ENCODE measurements at places on chromosomes 12 and 14.

GRCh38 chr12:2003676-2004112 is 563 bp downstream of the DCP1B start:
- no peak for DNase-seq

GRCh38 chr14:67668559-67668958 is 5.9 kb downstream of the VTI1B start:
- DNase-seq: no peak

GRCh38 chr12:57731411-57732080 is 7.0 kb downstream of the AGAP2 start:
- DNase-seq: no peak

DNA sequence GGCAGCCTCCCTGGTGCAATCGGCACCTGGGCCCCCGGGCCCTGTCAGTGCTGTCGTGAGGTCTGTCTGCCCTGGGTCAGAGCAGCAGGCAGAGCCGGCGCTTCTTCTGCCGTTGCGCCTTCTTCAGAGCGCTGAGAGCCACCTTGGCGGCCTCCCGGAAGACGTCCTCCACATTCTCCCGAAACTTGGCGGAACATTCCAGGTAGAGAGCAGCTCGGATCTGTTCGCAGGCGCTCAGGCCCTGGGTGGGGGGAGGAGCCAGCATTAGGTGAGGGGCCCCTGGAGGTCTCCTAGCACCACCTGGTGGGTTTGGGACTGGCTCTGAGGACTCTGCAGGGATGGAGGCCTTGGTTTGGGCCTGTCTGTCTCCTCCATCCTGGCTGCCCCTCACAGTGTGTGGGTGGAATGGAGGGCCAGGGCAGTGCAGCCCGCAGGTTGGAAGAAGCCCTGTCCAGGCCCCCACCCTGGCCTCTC is 14.0 kb downstream of the RHOF start:
- no peak for DNase-seq

GRCh38 chr14:66802962-66803361 is 295.0 kb downstream of the GPHN start:
- no peak for DNase-seq

GRCh38 chr12:1130164-1130563 is 139.1 kb downstream of the ERC1 start:
- DNase-seq: no peak

DNA sequence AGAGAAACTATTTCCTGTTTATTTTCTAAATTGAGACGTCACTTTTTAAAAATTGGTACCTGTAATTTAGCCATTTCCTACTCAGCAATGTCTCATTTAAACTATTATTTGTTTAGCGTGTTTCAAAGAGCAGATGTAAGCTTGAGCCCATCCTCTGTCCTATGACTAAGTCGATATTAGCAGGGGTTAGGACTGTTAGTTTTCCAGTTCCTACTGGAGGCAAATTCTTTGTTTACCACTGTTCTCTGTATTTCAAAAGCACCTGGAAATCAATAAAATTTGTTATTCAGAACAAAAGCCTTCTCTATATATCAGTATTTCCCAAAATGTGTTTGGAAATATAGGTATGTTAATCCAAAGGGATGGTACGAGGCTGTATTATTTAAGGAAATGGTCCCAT is 42.4 kb downstream of the MDM2 start:
- DNase-seq: no peak

GRCh38 chr12:15206831-15207389 is 14.3 kb downstream of the RERG start:
- no peak for DNase-seq

GRCh38 chr12:94648578-94648977 is 1.8 kb downstream of the TMCC3 start:
- DNase-seq: no peak

DNA sequence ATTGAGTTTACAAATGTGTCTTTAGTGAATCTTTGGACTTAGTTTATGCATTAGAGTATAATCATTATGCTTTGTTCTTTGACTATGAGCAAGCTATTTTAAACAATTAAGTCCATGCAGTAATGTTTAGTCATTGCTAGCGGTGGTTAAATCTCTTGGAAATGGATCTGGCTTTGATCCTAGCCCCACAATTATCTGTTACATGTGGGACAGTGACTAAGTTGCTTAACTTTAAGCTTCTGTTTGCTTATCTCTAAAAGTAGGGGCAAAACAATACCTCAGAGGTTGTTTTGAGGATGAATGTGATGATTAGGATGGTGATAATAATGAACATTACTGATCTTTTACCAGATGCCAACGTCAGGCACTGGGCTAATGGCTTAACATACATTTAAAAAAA is 124.2 kb downstream of the NPAS3 start:
- no peak for DNase-seq

DNA sequence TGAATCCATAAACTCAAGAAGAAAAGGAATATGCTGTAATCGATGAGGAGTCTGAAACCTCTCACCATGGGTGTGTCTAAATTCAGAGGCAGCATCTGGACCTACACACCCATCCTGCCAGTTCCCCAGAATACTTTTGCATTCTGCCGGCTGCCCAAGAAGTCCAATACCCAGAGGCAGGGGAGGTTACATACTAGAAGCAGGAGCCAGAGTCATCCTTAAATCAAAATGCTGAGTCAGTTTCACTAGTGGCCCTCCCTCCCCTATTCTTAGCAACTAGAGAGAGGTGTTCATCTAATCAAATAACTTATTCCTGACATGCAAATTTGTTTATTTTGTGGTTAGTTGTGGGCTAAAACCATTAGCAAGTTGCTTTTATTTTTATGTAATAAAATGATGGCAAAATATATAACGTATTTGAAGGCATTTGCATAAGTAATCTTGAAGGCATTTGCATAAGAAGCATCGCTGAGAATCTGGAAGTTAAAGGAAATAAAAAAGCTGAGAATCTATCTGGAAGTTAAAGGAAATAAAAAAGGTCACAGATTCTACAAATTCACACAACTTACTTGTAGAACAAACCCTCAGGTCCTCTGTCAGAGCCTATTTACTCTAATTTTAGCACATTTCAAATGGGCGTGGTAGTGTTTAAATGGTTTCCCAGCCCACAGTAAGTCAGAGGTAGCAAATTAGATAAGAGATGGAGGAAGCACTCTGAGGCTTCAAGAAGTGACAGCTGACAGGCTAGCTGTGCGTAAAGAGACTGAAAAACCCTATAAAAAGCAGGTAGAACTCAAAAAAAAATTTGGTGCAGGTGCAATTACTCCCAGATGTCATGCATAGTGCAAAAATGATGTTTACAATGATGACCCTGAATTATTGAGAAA is 7.8 kb downstream of the BHLHE41 start:
- DNase-seq: no peak

GRCh38 chr14:91745344-91745743 is 13.5 kb upstream of the CATSPERB start:
- no peak for DNase-seq

- no peak for DNase-seq
Measured at GRCh38 chr12:69639400-69640016, 28.8 kb upstream of the LRRC10 start.

DNA sequence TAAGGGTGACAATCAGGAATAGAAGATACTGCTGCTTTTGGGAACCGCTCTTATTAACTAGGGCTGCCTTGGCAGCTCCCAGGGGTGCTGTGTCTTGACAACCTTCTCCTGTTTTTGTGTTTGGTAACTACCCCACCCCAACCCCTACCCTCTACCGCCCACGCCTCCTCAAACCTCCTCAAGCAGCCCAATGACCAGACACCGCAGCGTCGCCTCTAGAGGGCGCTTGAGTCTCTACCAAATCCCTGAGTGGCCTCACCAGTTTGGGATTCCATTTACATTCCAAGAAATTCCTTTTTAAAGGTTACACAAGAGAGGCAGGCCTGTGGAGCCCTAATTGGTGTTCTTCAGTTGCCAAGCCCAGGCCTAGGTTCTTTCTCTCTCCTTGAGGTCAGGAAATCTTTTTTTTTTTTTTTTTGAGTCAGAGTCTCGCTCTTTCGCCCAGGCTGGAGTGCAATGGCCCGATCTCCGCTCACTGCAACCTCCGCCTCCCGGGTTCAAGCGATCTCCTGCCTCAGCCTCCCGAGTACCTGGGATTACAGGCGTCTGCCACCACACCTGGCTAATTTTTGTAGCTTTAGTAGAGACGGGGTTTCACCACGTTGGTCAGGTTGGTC is 72.4 kb upstream of the USP44 start:
- no peak for DNase-seq

DNA sequence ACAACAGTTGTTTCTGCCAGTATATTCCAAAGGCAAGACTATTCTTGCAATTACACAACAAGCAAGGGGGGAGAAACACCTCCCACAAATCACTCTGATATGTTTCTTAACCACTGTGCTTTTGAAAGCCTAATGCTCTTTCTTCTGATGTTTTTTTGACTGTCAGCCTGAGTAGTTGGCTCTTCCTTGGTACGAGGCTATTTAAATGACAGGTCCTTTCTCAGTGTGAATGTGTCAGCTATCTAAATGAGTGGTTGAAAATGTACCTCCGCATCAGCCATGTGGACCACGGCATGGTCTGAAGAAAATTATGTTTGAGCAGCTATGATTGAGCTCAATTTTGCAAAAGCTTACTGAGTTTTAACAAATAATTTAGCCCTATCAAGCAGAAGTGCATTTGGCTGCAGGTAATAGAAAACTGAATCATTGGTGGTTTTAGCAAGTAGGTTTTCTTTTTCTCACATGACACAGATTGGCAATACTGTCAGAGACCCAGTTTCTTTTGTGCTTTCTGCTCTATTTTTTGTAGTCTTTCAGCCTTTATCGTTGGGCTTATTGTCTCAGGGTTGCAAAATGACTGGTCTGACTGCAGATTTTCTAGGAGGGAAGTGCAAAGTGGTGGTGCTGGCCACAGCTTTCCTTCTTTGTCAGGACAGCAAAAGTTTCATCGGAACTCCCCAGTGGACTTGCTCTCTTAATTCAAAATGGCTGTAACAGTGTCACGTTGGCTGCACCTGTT is 162.8 kb downstream of the RGS6 start:
- no peak for DNase-seq

GRCh38 chr14:20332431-20332787 is 670 bp downstream of the CCNB1IP1 start:
- no peak for DNase-seq

All from left forelimb (tissue), 1 donor.